ENCODE measurements at places on chromosomes 11 and 22.

- DNase-seq, result no peak
Observed at GRCh38 chr22:43482318-43482625, 70.5 kb downstream of the MPPED1 start.

DNA sequence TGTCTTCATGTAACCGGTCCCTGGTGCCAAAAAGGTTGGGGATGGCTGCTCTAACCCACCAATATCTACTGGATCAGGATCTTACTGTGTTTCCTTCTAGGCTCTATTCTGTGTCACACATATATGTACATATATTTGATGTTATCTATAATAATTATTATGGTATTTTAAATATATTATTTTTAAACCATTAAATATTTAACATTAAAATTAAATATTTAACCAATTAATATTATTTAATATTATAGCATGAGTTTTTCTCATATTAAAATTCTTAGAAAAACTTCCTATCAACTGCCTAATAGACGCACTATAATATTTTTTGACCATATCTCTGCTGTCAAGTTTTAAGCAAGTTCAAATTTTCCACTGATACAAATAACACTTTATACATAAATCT is 196.9 kb upstream of the PLET1 start:
- no peak for DNase-seq

- DNase-seq, result no peak
Observed at GRCh38 chr11:125464270-125464662, 31.8 kb downstream of the FEZ1 start.

- DNase-seq, result no peak
Observed at GRCh38 chr11:119303227-119303718, 13.7 kb downstream of the MCAM start.

- DNase-seq, result peak; percentile 15
Observed at GRCh38 chr22:32080904-32081303, 37.8 kb downstream of the SLC5A1 start.

DNA sequence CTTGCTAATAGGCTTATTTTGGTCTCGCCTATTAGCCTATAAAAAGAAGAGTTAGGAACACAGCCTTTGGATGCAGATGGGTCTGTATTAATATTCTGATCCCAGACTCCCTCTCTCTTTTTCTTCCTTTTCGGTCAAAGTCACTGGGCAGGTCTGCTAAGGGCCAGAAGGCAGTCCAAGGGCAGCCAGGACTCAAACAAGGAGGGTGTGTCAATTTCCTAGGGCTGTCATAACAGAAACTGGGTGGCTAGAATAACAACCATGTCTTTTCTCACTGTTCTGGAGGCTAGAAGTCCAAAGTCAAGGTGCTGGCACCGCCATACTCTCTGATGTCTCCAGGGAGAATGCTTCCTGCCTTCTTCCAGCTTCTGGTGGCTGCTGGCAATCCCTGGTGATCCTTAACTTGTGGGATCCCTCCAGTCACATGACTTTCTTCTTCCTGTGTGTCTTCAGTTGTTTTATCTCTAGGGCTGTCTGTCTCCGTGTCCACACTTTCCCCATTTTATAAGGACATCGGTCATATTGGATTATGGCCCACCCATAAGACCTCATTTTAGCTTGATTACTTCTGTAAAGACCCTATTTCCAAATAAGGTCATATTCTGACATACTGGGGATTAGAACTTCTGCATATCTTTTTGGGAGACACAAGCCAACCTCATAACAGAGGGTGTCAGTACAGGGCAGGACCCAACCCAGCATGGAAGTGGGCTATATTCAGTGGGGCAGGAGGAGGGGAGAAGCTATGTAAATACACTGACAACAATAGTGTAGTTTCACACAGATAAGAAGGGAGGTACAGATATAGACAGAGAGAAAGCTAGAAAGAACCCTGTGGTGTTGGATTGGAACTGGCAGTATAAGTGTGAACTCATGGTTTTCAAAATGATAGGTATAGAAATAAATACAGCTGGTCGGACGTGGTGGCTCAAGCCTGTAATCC is 5.9 kb upstream of the CSF2RB start:
- no peak for DNase-seq

DNA sequence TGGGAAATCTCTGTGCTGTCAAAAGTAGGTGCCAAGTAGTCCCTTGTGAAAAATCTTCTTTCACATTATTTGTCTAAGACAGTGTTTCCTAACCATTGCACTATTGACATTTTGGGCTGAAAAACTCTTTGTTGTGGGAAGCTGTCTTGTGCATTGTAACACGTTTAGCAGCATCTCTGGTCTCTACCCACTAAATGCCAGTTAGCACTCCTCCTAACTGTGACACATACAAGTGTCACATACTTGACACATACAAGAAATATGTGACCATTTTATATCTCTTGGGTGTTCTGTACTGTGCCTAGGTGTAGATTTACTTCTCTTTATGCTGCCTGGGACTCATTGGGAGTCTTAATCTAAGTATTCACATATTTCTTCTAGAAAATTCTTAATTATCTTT is 57.8 kb downstream of the NXPE1 start:
- no peak for DNase-seq

- DNase-seq, result no peak
Observed at GRCh38 chr11:69896250-69896649, 77.0 kb upstream of the FGF3 start.
